Fibroblast of skin of left quadriceps (primary cell): ENCODE measurements at places on chromosomes 7 and 10.
A peak's percentile ranks its signal among the peaks of the same experiment; 100 is the strongest.

DNA sequence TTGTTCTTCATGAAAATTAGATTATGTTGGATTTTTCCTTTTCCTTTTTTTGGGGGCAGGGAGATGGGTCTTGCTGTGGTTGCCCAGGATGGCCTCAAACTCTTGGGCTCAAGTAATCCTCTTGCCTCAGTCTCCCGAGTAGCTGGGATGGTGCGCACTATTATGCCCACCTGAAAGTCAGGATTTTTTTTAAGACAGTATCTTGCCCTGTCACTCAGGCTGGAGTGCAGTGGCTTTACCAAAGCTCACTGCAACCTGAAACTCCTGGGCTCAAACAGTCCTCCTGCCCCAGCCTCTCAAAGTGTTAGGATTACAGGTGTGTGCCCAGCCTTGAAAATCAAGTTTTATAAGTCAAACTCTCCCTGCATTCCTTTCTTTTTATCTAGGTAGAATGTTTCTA is 1.7 kb upstream of the TET1 start:
- DNase-seq, result no peak

- no peak for DNase-seq
Observed at GRCh38 chr7:102455596-102455995, 9.1 kb downstream of the ALKBH4 start.

DNA sequence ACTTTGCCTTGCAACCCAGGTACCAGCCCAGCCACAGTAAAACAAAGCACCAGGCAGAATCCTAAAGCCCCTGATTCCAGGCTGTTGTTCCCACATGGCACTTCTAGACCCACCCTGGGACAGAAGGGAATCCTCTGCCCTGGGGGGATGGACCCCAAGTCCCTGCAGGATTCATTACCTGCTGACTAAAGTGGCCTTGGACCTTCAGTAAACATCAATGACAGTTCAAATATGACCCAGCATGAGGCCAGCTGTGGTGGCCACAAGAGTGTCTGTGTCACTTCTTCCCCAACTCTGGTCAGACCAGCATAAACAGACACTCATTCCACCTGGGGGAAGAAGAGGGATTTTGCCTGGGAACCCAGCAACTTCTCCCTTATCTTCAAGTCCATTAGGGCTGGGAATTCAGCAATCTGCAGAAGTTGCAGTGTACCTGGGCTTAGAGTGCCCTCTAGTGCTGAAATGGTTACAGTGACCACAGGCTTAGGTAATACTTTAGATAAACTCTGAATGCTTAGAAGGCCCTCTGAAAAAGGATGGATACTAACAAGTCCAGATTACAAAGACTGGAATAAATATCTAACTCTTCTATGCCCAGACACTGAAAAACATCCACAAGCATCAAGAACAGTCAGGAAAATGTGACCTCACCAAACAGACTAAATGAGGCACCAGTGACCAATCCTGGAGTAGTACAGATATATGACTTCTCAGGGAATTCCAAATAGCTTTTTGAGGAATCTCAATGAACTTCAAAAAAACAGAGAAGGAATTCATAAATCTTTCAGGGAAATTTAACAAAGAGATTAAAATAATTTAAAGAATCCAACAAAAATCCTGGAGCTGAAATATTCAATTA is 108.5 kb upstream of the TMEM168 start:
- DNase-seq, result peak; percentile 42

GRCh38 chr7:30238721-30239441 is 45.5 kb upstream of the ZNRF2 start:
- DNase-seq, result no peak

GRCh38 chr10:93784059-93784458 is 26.3 kb downstream of the LGI1 start:
- DNase-seq, result no peak

- DNase-seq, result no peak
Observed at GRCh38 chr10:61023053-61023452, 79.1 kb upstream of the RHOBTB1 start.

- no peak for DNase-seq
Observed at GRCh38 chr10:120684226-120684625, 166.9 kb upstream of the WDR11 start.

- no peak for DNase-seq
Observed at GRCh38 chr7:88758381-88759229, 895 bp upstream of the ZNF804B start.

DNA sequence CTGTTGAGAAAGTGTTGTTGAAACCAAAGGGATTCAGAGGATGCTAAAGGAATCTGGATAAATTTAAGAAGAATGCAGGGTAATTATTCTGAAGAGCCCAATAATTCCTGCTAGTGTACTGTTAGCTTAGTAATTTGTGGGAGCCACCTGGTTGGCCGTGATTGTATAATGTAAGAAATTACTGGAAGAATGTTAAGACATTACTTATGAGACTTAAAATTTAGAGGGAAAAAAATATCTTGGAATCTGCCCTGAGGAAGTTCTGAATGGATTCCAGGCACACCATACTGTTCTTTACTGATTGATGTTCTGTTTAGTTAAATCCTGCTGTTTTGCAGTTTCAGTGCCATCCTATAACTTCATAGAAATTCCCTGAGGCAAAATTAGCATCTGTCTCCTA is 155.0 kb upstream of the RHOBTB1 start:
- no peak for DNase-seq

GRCh38 chr10:131758939-131759301 is 141.9 kb upstream of the PPP2R2D start:
- no peak for DNase-seq
